ENCODE measurements at places on chromosomes 16 and 17.

DNA sequence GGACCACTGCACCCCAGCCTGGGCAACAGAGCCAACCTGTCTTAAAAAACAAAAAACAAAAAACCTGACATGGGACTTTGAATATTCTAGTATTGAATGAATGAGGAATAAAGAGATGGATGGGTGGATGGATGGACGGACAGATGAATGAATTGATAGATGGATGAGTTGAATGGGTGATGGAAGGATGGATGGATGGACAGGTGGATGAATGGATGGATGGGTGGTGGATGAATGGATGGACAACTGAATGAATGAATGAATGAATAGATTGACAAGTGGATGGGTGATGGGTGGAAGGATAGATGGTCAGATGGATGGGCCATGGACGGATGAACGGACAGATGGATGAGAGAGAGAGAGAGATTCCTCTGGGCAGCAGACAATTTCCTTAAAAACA is 22.8 kb upstream of the CEP20 start:
- no peak for DNase-seq

GRCh38 chr17:75396796-75397195 is 8.7 kb downstream of the GRB2 start:
- DNase-seq = no peak

DNA sequence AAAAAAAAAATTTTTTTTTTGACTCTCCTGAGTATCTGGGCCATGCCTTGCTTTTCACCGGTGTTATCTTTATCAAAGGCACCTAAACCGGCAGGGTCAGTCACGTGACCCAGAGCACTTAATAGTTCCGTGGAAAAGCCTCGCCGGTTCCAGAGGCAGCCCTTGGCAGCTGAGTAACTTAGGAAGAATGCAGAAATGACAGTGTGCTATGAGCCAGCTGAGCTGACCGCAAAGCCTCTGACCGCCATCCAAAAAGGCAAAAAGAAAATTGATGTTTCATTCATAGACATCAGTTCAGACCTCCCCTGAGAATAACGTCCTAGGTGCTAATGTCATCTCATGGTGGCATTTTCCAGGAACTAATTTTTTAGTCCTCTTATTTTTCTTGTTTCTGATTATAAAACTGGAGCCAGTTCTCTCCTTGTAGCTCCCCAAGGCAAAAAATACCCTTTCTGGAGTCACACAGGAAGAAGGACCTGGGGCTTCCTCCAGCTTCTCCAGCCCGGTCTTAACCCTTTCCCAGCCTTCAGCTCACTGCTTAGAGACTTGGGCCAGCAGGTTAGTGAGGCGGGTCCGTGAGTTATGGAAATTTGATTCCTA is 122.6 kb downstream of the SOCS1 start:
- DNase-seq = no peak

DNA sequence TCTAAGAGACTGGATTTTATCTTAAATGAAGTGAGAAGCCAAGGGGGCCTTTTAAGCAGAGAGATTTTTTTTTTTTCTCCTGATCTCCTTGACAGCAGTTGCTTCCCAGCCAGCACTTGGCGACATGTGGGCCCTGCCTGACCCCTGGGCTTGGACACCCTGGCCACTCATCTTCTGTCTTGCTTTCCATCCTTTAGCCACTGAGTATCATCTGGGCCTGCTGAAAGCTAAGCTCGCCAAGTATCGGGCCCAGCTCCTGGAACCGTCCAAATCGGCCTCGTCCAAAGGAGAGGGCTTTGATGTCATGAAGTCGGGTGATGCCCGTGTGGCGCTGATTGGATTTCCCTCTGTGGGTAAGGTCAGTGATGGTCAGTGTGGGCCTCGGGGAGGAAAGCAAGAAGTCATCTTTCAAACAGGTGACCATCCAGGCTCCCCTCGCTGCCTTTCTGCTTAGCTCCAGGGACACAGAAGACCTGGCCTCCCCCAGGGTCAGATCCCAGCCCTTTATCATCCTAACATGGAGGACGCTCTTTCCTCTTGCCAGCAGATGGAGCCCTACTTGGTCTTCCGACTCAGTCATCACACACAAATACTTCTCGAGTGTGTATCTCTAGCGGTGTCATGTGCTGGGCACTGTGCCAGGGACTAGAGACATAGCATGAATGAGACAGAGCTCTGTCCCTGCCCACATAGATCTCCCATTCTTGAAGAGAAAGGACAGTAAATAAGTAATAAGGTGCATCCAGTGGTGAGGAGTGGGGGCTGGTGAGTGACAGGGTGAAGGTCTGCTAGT is 6.1 kb downstream of the DRG2 start:
- DNase-seq = peak; percentile 21

- no peak for DNase-seq
These were observed 315.6 kb downstream of the HS3ST3B1 start for GRCh38 chr17:14616528-14616927.

GRCh38 chr17:21374441-21375161 is 1.6 kb upstream of the KCNJ12 start:
- no peak for DNase-seq

- no peak for DNase-seq
These were observed 153.4 kb upstream of the DYNLRB2 start for GRCh38 chr16:80387318-80387921.

- DNase-seq = no peak
These were observed 64.4 kb downstream of the MAP2K6 start for GRCh38 chr17:69478916-69479315.

GRCh38 chr17:51078009-51078592 is 42.6 kb downstream of the SPAG9 start:
- DNase-seq = no peak

GRCh38 chr17:7703584-7704479 is 1.2 kb upstream of the EFNB3 start:
- peak; percentile 90 for DNase-seq

GRCh38 chr17:81564778-81565177 is 12.6 kb upstream of the FAAP100 start:
- no peak for DNase-seq

- DNase-seq = no peak
These were observed 20.5 kb downstream of the MYO15A start for GRCh38 chr17:18129041-18129502.

DNA sequence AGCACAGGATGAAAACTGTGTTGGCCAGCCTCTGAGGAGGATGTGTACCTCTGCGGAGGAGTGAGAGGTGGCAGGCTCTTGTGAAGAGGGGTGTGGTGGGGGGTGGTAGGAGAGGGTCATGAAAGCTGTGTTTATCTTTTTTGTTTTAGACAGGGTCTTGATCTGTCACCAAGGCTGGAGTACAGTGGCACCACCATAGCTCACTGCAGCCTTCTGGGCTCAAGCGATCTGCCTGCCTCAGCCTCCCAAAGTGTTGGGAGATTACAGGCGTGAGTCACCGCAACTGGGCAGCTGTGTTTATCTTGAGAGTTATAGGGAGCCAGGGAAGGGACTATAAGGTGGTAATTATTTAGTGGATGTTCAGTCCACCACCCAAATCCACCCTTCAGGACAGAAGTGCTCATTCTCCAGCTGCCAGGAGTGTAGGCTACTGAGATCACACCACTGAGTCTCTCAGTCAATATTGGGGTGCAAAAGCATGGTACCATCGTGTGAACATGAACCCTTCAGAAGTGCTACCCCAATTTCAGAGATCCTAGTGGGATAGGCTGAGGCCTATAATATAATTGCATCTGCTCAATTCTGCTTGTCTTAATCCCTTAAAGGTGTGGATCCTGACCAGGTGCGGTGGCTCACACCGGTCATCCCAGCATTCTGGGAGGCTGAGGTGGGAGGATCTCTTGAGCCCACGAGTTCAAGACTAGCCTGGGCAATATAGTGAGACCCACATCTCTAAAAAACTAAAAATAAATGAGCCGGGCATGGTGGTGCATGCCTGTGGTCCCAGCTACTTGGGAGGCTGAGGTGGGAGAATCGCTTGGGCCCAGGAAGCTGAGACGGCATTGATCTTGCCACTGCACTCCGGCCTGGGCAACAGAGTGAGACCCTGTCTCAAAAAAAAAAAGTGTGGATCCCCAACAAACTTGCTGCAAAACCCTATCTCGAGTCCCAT is 788 bp upstream of the EXOC3L1 start:
- DNase-seq = no peak

DNA sequence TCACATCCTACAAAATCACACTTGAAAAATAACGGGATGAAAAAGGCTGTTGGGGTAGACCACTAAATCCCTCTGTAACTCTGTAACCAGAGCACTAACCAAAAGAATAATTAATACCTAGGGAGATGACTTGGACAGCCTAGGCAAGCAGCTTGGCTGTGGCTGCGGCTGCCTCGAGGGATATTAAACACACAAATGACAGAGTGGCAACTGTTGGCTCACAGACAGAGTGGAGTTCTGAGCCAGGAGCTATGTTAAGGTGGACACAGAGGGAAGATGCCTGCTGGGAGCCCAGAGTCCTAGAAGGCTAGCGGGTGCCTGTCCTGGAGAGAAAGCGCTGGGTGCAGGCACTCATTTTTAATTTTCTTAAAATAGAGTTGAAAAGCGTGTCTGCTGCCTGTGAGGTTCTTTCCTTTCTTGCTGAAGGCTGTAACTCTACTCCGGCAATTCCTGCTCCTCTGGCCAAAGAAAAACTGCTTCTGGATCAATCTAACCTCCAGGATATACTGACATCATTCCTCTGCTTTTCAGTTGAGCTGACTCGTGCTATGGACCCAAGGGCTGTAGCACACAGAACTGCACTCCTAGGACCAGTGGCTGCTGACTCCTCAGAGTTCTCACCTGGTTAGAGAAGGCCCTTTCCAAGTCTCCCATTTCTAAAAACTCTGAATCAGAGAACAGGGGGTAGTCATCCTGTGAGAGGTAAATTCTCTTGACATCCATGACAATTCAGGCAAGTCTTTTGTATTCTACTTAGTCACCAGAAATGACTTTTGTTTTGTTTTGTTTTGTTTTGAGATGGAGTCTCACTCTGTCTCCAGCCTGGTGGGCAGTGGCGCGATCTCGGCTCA is 147.9 kb downstream of the STX8 start:
- no peak for DNase-seq

DNA sequence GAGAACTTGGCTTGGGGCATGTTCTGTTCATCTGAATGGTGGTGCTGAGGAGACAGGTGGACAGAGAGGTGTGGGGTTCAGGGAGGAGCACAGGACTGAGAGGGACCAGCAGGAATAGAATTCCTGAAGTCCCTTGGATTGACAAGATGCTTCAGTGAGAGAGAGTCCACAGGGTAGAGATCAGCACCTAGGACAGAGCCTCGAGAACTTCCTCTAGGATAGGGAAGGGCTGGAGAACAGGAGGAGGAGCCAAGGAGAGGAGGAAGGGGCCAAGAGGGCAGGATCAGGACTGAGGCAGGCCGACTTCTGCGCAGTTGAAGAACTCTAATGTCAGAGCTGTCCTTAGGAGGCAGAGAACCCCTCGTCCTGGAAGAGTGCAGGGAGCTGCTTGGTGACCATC is 138.4 kb downstream of the PRKCB start:
- no peak for DNase-seq

DNA sequence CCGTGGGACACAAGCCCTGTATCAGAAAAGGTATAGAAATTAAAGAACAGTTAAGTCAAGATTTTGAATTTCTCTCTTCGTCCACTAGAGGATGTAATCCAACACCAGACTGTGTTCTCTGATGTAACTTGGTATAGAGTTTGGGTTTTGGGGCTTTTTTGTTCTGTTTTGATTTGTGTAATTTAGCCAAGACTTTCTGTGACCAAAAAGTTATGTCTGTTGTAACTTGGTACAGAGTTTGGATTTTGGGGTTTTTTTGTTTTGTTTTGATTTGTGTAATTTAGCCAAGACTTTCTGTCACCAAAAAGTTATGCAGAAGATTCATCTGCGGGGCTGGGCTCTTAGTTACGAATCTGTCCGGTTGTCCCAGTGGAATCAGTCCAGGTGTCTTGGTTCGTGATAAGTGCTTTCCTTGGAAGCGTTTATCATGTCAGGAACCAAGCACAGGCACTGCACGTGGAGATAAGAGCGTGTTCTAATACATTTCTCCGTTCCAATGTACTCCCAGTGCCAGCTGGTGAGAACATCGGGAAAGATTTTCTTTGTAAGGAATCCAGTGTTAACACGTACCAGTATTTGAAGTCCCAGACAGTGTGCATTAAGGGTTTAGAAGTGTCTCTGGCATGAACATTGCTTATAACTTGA is 44.1 kb upstream of the SEC14L1 start:
- no peak for DNase-seq

- no peak for DNase-seq
These were observed 18.7 kb upstream of the CCL2 start for GRCh38 chr17:34236281-34236892.

DNA sequence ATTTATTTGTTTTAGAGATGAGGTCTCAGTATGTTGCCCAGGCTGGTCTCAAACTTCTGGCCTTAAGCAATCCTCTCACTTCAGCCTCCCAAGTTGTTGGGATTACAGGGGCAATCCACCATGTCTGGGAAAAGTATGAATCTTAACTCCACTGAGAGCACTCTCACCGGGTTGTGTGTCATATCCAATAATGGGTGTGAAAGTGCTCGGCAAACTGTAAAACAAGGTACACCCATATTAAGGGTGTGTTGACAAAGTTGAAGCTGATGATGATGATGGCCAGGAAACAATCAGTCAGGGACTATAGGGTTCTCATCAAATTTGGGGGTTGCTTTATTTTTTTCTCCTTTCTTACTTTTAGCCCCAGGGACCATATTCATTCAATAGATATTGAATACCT is 25.3 kb upstream of the TMC5 start:
- no peak for DNase-seq

DNA sequence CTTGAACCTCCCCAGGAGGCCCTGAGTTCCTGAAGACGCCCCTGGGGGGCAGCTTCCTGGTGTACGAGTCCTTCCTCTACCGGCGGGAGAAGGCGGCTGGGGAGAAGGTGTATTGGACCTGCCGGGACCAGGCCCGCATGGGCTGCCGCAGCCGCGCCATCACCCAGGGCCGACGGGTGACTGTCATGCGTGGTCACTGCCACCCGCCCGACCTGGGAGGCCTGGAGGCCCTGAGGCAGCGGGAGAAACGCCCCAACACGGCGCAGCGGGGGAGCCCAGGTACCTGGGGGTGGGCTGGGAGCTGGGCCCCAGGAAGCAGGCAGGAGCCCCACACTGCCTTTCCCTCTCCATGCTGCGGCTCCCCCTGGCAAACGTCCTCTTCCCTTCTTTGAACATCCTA is 22.0 kb downstream of the FLYWCH1 start:
- DNase-seq = no peak

Data from head of caudate nucleus (tissue), 42 donors.